ENCODE measurements at places on chromosomes 2 and 18.

DNA sequence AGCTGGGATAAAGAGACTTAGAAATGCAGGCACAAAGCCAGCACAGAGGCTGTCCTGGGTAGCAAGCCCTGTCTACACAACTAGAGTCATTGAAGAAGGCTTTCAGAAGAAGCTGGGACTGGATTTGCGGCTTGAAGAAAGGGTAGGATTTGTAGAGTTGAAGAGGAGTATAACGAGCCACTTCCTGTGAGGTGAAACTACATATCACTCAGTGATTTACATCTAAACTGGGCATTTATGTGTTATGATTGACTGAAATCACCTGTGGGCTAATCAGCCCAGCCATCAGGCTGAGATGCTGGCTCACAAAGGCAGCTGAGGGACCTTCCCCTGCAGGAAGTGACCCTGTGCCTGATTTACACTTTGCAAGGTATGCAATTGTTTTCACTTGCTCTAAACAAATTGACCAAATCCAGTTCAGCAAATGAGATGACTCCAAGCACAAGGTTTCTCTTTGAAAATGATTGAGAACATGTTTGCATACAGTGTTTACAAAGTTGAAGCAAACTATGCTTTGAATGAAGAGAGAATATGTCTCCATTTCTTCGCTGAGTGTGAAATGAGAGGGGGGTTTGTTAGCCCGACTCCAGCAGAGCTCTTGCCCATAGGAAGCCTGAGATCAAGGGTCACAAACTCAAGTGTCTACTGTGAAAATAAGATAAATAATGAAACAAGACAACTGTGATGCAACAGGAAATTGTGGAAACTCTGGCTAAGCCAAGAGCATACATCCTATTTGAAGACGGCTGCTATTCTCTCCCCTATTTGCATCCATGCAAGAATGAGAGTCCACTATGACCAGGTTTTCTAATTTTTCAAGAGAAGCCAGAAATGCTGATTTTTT is 69.3 kb upstream of the HK2 start:
- DNase-seq: no peak

DNA sequence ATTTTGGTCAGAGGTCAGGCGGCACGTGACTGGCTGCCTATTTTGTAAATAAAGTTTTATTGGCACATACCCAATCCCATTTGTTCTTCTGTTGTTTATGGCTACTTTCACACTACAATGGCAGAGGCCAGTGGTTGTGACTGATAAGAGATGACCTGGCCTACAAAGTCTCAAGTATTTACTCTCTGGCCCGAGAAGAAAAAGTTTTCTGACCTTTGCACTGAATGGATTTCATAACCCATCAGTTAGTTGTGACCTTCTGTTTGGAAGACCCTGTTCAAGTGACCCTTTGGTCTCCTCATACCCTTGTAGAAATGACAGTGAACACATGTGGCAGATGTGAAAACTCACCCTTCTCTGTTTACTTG is 121.4 kb upstream of the MGAT5 start:
- no peak for DNase-seq

DNA sequence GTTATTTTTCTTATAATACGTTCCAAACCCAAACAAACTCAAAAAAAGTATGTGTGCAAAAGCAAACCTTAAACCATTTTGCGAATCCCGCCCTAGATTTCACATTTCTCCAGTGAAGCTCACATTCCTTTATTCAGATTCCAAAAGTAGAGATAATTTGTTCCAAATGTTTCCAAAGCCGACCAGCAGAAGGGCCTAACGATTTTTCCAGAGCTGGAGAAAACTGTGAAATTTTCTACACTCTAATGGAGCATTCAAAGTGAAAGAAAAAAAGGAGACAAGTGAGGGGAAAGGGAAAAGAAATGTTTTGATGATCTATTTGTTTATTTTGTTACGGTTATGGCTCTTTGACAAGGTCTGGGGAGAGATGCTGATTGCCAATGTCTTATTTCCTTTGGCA is 286.5 kb upstream of the SLC14A2 start:
- DNase-seq: no peak

- no peak for DNase-seq
Measured at GRCh38 chr2:177281400-177282180, 17.1 kb upstream of the NFE2L2 start.

DNA sequence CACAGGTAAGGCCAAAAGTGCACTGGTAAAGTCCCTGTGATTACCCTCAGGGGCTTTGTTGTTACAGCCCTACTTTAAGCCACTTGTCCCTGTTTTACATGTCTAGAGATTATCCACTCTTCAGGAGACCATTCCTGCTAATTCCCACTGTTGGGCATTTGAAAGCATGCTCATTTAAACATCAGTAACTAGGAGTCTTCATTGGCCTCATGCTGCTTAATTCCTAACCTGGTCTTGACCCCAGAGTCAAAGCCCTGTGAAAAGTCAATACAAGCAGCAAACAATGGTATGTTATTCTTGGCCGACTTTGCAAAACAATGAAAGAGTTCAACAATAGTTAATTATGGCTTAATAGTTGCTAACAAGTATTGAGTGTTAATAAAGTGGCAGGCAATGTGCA is 23.2 kb downstream of the AFF3 start:
- no peak for DNase-seq

- DNase-seq: no peak
Measured at GRCh38 chr2:24571828-24572442, 80.9 kb downstream of the NCOA1 start.

DNA sequence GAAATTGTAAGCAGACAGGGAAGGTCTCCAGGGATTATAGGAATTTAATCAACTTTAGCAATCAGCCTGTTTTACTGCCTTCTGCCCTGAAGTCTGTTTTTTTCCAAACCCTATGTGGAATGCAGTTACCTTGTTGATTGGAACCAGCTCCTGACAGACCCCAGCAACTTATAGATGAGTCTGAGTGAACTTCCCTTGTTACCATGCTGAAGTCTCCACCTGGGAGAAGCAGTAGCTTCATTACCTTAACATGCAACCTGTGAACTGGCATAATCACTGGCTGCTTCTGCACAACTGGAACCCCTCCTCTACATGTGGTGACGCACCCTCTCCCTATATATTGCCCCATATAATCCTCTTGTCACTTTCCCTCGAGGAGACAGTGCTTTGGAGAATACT is 226.3 kb upstream of the SPOPL start:
- no peak for DNase-seq

GRCh38 chr2:135817466-135817865 is 19.5 kb downstream of the LCT start:
- no peak for DNase-seq

DNA sequence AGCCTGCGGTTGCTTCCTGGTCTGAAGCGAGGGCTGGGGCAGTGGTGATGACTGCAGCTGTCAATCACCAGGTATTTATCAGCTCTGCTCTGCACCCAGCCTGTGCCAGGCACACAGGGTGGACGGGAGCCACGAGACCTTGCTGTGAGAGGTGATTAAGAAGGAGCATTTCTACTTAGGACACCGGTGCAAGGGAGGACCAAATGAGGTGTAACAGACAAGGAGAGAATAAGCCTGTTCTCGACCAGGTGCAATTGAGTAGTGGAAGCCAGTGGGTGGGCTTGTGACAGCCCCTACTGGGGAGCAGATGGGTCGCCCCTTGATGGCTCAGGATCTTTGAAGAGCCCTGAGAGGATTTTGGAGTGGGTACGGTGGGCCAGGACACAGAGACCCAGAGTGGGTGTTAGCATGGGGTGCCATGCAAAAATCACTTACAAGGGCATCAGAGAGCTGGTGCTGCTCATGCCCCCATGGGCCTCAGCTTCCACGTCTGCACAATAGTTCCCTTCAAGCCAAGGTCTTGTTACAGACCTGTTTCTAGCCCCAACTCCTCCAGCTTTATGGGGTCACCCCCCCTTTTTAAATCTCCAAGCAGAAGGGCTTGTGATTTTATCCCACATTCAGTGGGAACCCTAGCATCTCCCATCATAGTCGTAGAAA is 24.6 kb downstream of the GPR55 start:
- no peak for DNase-seq

DNA sequence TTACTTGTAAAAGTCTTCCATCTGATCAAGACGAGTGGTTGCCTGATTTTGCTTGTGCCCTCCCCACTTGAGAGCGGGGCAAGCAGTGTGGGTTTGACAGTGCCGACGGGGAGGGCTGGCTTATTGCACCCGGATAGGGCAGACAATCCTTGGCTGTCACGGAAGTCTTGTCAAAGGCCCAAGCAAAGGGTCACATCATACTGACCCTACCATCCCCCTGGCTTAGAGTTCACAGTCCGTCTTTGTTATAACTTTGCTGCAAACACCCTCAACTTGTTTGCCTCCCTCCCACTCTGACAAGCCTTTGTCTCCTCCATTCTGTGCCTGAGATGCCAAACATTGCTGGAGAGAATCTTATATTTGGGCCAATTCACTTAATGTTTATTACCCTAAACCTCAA is 165.9 kb upstream of the MSH6 start:
- no peak for DNase-seq

DNA sequence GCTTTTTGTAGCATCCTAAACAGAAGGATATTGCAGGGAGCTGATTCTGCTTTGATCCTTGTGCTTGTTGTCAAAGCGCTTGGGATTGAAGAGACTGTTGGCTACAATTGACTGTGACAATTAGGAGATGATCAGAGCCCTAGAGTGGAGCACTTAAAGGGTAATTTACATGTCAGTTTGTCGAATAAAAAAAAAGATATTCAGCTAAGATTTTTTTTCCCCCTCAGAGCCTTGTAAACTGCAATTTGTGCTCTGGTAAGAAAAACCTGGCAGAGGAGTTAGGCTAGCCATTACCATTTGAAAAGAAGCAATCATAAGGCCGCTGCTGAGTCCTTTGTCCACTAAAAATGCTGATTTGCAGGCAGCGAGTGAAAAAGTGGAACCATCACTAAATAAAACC is 47.8 kb upstream of the ZEB2 start:
- no peak for DNase-seq

DNA sequence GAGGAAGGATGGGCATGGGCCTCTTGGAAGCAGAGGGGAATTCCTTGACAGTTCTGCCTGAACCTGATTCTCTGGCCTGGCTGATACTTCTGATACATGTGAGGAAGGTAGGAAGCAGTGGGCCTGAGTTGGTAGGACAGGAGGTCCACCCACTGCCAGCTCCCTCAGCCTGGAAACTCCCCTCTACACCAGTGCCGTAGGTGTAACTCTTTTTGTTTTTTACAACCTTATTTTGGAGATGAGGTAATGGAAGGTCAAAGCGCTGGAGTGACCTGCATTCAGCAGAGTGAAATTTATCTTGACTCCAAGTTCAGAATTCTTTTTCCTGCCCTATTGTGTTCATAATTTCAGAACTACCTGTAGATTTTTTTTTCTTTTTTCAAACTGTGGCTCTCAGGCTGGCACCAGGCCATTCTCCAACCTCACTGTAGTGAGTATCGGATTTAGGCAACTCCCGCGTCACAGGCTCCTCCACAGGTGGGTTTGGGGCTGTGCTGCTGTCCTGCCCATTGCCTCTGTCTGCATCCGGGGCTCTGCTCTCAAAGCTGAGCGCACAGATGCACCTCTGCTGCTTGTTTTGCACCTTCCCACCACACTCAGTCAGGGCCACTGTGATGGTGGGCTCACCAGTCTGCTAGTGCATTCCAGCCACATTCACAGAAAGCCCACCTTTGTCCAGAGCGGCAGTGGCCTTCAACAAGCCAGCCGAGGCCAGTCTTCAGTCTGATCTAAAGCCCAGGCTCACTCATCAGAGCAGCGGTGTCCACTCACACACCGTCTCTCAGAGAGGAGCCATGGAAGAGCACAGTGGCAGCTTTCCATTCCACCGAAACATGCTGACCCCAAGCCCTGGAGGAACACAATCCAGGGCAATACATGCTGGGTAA is 87.2 kb downstream of the UXS1 start:
- no peak for DNase-seq

GRCh38 chr2:203061346-203061745 is 46.7 kb downstream of the NBEAL1 start:
- DNase-seq: no peak

- no peak for DNase-seq
Measured at GRCh38 chr2:6972067-6972710, 55.0 kb downstream of the RNF144A start.

GRCh38 chr2:113834051-113834730 is 55.7 kb upstream of the ACTR3 start:
- no peak for DNase-seq

GRCh38 chr18:32208577-32208976 is 18.7 kb downstream of the MEP1B start:
- DNase-seq: no peak

DNA sequence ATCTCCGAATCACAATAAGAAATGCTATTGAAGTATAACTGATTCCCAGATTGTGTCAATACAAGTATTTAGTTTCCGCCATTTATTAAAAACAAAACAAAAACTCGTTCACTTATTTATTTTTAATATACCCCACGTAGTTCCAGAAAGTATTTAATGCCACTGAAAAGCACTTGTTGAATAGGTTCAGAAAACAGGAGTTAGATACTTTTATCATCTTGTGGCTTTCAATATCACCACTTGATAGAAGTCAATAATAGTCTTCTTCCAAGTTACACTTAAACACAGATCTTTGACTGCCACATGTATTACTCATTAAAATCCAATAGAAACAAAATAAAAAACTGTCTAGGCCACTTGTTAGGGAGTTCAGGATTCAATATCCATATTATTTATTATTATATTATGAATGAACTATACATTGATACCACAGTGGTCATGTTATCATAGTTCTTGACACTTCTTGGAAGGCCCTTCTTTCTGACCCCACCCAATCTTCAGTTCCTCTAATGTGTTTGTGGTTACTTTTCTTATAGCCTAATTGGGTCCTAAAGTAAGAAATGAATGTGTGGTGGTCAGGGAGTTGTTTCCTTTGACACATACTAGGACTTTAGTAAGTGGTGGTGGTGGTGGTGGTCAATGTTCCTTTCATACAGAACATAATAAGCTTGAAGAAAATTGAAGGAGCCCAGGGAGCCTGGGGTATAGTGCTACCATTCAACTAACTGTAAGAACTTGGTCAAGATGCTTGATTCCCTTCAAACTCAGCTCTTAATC is 221.3 kb upstream of the ITGA4 start:
- DNase-seq: no peak

- DNase-seq: no peak
Measured at GRCh38 chr2:33437297-33437696, 39.2 kb upstream of the RASGRP3 start.

GRCh38 chr2:12733846-12734245 is 17.1 kb downstream of the TRIB2 start:
- DNase-seq: no peak

Measured in stimulated activated effector memory CD8-positive, alpha-beta T cell treated with anti-CD3 and anti-CD28 coated beads, Interleukin-12 subunit alpha, Interleukin-12 subunit beta, amount 100 ng/mL, for 72 hours (primary cell).